ENCODE measurements at places on chromosomes 1 and 21.

DNA sequence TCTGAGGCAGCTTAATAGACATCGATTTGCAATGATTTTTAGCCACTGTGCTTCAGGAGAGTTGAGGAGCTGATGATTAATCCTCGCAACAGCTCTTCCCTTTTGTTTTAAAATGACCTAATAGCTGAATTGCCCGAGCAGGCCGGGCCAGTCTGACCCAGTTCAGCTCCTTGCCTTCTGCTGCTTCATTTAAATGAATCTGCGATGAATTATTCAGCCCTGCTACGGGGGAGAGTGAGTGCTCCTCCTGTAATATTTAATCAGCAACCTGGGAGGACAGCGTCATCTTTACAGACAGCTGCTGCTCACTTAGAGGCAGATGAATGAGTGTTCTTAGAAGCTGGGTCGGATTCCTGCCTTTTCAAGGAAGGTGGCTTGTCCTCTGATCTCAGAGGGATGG, 325.1 kb downstream of the CAMTA1 start:
- no peak for DNase-seq

DNA sequence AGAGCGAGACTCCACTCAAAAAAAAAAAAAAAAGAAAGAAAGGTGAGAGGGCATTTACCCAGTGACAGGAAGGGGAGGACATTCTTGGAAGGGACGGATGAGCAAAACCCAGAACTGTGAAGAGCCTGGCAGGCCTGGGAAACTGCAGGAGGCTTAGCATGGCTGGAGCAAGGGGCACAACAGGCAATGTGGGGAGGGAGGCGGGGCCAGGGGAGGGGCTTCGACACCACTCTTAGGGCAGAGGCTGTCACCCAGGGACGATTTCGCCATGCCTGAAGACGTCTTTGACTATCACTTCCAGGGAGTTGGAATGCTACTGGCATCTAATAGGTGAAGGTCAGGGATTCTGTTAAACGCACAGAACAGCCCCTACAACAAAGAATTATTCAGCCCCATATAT, 184.0 kb downstream of the HUNK start:
- DNase-seq = no peak

GRCh38 chr1:235266325-235266724, 61.7 kb downstream of the ARID4B start:
- no peak for DNase-seq

DNA sequence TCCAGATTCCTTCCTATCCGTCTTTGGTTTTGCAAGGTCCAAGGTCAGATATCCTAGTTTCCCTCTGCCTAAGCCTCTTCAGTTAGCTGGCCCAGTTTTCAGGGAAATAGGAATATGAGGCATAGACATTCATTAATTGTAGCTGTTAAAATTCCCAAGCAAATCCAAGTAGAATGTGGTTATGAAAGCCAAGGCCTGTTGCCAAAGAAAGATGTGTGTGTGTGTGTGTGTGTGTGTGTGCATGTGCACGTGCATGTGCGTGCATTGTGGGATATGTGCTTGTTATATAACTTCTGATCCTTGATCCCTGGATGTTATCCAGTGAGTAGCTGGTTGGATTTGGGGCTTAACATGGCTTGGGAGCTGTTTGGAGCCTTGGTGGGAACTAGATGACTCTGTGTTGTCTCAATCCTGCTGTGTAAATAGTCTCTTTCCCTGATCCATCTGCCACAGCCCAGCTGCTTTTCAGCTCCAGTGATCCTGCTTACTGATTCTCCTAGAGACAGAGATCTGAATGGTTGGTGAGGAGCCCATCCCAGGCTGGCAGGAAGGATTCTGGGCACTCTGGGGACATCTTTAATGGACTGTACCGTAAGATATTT, 70.6 kb upstream of the GCLM start:
- no peak for DNase-seq

GRCh38 chr1:202942426-202942825, 15.4 kb upstream of the KLHL12 start:
- DNase-seq = no peak

- no peak for DNase-seq
Measured at GRCh38 chr1:9435153-9435636, 104.1 kb upstream of the SLC25A33 start.

- no peak for DNase-seq
Measured at GRCh38 chr21:38083535-38083934, 167.3 kb upstream of the KCNJ6 start.

GRCh38 chr1:187275985-187276575, 447.3 kb downstream of the PLA2G4A start:
- no peak for DNase-seq

DNA sequence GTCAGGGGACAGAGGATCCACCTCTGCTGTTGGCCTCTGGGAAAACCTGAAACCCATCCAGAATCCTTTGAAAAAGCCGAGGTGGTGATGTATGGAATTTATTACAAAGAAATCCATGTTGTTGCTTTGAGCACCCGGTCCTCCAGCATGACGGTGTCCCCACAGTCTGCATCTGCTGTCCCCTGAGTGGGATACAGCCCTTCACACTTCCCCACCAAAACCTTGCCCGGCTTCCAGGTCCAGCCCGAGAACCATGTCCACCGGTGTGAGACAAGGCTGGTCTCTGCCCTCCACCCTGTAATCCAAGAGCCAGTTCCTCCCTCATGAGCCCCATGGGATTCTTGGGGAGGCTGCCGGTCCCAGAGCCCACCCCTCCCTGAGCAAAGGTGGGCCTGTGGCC, 70.5 kb downstream of the STUM start:
- no peak for DNase-seq

GRCh38 chr1:112033439-112034120, 44.1 kb upstream of the KCND3 start:
- no peak for DNase-seq

- DNase-seq = no peak
Measured at GRCh38 chr1:52651904-52652303, 18.9 kb downstream of the SHISAL2A start.

- no peak for DNase-seq
Measured at GRCh38 chr1:163048869-163049268, 20.3 kb upstream of the RGS4 start.

All from stimulated activated CD4-positive, alpha-beta T cell treated with anti-CD3 and anti-CD28 coated beads, Interleukin-4, amount 100 ng/mL, for 24 hours (primary cell).